ENCODE measurements at places on chromosomes 16 and 17.

DNA sequence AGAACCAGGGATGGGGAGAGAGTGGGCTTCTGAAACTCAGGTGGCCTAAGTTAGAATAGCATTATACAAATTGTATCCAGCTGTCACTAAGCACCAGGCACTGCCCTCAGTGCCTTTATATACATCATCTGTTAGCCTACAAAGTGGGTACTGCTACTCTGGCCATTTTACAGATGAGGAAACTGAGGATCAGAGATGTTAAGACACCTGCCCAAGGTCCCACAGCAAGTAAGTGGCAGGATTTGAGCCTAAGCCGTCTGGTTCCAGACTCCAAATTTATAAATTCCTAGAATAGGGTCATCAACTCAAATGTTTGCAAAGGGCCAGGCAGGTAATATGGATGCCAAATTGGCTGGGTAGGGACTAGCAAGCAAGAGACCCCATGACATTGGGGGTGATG, 2.3 kb downstream of the ORAI3 start:
- DNase-seq: no peak

GRCh38 chr16:386641-387156, 4.9 kb upstream of the PGAP6 start:
- no peak for DNase-seq

- no peak for DNase-seq
Measured at GRCh38 chr17:68378268-68379176, 78.8 kb downstream of the WIPI1 start.

DNA sequence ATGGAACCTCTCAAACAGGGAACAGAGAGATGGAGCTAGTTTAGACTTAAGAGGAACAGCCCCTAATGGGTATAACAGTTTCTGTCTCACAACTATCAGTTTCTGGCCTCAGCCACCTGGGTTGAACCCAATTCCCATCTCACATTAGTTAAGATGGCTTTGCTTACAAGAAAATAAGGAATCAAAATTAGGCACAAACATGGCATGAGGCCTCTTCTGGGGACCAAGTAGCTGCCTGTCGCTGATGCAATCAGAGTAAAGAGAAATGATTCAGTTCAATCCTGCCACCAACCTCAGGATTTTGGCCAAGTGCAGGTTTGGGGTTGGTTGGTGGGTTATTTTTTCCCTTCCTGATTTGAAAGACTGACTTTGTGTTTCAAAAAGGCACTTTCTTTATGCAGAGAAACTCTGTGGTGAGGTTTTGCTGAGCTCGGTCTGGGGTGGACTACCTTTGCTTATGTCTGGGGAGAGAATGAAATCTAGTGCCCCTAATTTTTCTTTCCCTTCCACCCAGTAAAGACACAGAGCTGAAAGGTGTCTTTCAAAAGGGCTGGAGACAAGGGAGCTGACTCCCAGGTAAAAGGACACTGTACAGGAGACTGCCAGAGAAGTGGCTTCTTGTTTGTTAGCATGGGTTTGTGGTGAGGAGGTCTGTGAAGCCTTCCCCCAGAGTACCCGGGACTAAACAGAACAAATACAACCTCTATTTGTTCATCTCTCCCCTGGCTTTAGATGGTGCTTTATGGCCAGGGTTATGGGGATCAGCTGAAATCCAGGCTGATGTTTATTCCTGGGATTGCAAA, 44.8 kb upstream of the NFAT5 start:
- peak; percentile 36 for DNase-seq

GRCh38 chr16:70483426-70483825, 29.0 kb downstream of the FCSK start:
- DNase-seq: peak; percentile 66

GRCh38 chr17:6796017-6796886, 20.2 kb downstream of the FBXO39 start:
- no peak for DNase-seq

- DNase-seq: no peak
Measured at GRCh38 chr17:78400581-78401240, 22.3 kb downstream of the PGS1 start.

DNA sequence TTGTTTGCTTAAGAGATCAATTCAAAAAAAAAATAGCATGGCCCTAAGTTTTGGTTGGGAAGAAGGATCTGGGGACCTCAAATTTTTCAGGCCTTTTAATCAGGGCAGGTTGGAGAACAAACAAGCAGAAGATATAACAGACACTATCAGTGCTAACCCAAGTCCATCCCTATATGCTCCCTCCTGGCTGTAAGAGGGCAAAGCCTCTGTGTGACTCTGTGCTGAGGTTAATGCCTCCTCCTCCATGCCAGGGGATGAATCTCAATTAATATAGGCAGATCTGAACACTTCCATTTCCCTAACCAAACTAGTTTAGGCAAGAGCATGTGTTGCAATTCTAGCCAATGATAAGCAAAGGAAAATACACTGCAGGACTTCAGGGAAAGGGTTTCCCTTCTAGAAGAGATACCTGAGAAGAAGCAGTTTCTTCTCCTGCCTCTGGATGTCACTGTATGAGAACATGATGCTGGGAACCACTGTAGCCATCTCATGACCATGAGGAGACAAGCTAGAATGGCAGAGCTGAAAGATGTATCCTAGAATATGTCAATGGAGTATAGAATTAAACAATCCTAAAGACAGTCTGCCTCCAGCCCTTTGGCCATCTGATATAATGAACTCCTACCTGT, 76.0 kb downstream of the CHD9NB start:
- DNase-seq: peak; percentile 37

- DNase-seq: no peak
Measured at GRCh38 chr17:57925361-57925990, 29.7 kb downstream of the CUEDC1 start.

- DNase-seq: no peak
Measured at GRCh38 chr17:30782206-30782605, 42.3 kb downstream of the CRLF3 start.

DNA sequence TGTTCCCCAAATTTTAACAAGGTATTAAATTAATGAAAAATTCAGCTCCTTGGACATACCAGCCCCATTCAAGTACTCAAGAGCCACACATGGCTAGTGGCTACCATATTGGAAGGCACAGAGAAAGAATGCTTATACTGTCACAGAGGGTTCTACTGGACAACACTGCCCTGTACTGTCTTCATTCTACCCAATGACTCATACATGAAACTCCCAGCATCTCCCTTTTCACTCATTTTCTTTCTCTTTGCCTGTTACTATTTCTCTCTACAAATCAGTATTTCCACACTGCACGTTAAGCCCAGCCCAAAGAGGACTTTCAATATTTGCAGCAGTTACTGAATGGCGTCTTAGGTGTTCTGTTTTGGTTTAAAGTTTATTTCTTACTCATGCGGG, 72.1 kb upstream of the RCVRN start:
- DNase-seq: no peak

DNA sequence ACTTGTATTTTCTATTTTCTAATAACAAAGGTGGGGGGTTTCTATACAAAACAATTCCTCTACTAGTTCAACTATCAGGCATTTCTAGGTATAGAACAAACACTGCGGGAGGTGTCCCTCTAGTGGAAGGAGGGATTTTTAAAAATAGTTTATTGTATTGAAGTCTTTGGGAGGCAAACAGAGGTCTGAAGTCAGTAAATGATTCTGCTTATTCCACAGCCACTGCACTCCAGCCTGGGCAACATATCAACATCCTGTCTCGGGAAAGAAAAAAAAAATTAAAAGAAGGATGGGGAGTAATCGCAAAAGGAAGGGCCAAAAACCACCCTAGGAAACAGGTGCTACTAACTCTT, 648 bp upstream of the ERCC4 start:
- peak; percentile 46 for DNase-seq

DNA sequence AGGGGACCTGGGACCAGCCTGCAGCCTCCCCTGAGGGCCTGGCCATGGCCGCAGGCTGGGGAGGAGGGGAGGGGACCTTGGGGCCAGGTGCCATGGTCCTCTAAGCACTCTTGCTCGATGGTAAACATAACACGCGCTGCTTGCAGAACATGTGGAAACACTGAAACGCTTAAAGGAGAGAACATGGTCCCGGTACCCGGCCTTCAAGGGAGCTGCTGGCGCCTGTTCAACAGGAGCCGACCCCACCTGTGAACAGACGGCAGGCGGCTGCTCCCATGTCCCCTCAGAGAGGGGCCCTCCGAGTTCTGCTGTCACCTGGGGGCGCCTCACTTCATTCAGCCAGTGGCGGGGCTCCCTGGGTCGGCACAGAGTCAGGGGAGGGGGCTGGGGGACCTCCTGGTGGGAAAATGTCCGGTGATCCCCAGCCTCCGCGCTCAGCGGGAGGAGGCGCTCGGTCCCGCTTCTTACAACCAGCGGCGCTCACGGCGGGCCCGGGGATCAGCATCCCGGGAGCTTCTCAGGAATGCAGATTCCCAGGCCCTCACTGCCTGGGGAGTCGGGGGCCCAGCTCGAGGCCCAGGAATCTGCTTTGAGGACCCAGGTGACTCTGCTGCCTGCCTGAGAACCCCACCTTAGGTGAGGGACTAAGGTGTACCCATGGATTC, 854 bp upstream of the SSTR5 start:
- DNase-seq: no peak

DNA sequence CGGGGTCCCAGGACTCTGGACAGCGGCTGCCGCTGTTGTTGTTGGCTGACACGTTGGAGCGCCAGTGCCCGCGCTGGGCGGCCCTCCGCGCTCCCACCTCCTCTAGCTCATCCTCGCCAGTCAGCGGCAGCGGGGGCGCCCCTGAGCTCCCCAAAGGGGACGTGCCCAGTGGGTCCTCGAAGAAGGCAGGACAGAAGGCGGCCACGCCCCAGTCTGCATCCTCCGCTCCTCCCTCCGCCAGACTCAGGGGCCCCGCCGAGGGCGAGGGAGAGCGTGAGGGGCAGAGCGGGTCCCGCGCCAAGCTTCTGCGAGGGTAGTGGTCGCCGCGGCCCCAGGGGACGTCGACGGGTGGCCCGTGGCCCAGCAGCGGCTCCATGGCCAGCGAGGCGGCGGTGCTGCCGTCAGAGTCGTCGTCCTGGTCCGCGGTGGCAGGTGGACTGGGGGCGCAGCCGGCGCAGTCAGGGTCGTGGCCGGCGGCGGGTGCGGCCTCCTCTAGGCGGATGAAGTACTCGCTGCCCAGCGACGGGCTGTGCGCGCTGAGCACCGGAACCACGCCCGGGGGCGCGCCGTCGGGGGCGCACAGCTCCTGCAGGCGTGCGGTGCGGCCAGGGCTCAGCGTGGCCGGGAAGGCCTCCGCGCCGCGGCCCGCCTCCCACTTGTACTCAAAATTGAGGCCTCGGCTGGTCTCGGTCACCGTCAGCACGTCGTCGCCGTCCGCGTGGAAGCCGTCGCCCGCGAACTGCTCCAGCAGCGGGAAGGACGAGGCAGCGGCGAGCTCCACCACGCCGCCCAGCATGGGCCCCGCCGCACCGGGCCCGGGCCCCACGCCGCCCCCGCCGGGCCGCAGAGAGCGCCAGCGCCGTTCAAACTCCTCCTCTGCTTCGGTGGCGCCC, 43.2 kb upstream of the PVALEF start:
- no peak for DNase-seq

DNA sequence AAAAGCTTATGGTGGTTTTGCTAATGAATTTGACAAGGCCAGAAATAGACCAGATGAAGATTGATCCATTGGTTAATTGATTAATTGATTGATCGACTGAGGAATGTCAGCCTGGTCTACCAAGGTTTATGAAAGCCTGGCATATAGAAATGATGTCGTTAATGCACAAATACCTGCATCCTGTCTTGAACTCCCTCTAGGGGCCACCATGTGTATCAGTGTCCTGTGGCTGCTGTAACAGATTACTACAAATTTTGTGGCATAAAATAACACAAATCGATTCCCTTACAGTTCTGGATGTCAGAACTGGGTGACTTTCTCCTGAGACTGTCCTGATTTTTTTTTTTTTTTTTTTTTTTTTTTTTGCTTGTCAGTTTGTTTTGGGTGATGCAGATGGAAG, 553.2 kb downstream of the MAF start:
- DNase-seq: no peak

DNA sequence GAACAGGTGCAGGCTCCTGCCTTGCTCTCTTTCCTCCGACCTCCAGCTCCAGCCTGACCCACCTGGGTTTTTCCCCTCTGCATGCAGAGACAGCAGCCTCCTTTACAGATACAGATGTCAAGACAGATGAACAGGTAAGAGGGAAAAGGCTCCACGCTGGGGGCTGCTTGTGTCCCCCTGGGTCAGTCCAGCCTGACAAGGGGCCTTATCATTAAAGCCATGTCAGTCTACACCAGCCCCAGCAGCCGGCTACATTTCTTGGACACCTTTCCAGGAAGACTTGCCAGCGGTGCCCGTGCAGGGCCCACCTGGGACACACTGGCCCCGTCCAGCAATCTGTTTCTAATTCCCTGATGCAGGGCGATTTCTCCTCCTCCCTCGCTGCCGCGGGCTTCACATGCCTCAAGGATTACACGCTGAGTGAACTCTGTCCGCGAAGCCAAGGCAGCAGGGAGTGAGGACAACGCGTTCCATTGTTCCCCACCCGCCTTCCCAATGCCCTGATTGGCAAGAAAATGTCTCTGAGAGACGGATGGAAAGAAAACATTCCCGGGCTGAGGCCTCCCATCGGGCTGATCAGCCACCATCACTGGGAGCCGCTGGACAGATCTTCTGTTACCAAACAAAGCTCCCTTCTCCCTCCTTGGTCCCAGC, 184.7 kb downstream of the C16orf95 start:
- DNase-seq: no peak

GRCh38 chr17:40666331-40666730, 1.4 kb upstream of the KRT222 start:
- no peak for DNase-seq

DNA sequence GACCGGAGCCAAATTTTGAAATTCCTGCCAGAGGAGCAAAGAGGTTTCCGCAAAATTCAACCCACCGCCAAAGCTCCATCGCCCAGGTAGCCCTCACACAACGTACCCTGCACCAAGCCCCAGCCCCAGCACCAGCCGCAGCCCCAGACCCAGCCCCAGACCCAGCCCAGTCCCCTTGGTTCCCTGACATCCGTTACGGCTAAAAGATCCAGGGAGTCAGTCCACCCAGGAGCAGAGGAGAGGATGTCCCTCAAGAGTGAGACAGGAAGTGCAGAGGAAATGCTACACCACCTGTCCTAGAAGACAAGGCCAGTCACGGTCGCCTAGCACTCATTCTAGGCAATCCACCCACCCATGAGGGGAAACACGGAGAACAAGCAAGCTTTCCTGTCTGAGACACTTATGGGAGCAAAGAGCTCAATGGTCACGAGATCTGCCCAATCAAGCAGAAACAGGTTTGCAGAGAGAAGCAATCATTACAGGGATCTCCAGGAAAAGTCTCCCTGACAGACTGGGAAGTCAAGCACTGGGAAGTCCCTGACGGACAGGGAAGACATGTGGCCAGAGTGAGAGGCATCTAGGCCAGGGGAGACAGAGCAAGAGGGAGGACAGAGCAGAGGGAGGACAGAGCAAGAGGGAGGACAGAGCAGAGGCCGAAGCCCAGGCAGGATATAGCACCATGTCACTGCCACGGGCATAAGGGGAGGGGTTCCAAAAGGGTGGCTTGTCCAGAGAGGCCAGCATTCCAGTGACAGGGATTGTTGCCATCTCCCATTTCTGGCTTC, 15.0 kb upstream of the KCNJ18 start:
- no peak for DNase-seq
